ENCODE measurements at places on chromosomes 5 and 9. TPM values are rescaled to one million over a fixed set of nuclear protein-coding genes. Genes with fewer than 3 reads are reported as not detected.

The ANGPTL2 gene
- not detected for polyA plus RNA-seq

GRCh38 chr5:139882316-139882715 lies 86.7 kb downstream of the PSD2 start:
- DNase-seq, result no peak

DNA sequence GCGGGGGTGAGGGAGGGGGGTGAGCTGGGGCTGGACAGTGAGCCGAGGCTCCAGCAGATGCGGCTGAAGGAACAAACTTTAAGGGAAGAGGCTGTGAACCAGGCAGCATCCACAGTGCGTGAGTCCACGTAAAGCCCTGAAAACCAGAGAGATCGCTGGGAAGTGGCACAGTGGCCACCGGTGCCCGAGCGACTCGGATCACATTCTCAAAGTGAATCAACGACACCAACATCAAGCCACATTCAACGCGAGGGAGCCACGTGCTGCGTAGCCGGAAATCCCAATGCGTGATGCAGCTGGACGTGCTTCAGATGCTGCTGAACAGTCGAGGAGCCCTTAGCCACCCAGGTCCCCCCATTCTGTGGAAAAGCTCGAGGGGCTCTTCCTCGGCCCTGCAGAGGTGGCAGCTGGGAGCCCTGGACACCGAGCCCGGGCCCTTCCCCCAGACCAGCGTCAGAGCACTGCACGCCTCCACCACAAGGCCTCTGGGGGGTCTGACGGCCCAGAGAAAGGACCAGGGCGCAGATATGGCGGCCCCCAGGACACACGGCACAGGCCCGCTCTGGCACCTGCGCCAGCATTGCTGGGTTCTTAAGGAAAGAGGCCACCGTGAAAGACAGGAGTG lies 53.7 kb upstream of the EXOC3 start:
- no peak for DNase-seq

GRCh38 chr5:174236070-174236469 lies 190.6 kb downstream of the NSG2 start:
- no peak for DNase-seq

- no peak for DNase-seq
These were observed 49.7 kb upstream of the TEX48 start for GRCh38 chr9:114731701-114732100.

DNA sequence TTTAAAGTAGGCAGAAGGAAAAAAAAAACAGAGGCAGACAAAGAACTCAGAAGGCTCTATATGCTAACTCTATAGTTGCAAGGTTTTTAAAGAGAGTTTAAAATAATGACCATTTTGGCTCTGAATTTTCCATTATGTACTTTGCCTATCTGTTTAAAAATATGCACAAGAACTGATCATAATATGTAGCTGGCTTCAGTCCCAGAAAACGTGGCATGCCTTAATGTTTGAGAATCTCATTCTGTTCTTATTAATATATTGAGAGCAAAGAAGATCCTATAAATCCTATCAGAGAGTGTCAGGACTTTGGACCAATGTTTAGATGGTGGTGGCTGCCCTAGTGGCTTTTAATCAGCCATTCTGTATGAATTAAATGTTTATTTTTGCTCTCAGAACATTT lies 121.5 kb downstream of the JMY start:
- DNase-seq, result no peak

The SH3TC2 gene
- not detected for polyA plus RNA-seq

DNA sequence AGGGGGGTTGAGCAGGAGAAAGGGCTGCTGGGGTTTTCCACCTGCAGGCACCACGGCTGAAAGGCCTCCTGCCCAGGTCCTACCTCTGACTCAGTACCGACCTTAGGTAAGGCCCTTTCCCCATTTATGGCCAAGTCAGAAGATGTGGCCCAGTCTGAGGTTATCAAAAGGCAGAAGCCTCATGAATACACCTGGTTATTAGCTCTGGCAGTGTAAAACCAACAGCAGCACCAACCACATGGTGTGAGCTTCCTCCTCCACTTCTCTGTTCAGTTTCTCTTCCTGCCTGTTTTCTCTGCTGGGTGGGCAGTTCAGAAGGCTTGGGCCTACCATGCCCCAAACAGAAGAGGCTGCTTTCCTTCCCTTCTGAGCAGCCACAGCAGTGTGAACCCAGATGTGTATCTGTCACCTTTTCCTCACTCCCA lies 86.9 kb downstream of the UGCG start:
- no peak for DNase-seq

DNA sequence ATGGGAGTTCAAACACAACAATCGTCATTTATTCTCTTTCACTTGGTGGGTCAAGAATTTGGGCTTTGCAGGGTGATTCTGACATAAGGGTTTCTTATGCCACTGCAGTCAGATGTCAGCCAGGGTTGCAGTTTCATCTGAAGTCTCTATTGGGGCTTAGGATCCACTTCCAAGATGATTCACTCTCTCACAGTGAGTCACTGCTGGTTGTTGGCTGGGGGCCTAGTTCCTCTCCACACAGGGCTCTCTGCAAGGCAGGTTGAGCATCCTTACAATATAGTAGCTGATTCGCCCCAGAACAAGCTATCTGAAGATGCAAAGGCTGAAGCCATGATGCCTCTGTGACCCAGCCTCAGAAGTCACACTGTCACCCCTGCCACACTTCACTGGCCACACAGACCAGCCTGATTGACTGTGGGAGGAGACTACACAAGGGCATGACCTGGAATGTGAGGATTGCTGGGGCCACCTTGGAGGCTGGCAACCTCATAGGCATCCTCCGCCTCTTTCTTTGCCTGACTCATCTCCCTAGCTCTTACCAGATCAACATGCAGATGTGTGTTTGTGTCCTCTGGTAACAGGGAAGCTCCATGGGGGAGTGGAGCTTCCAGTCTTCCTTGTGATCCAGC lies 4.5 kb upstream of the CARD19 start:
- no peak for DNase-seq

- DNase-seq, result no peak
These were observed 114.8 kb downstream of the RGS3 start for GRCh38 chr9:113578279-113578865.

GRCh38 chr5:172939071-172939470 lies 20.2 kb upstream of the RPL26L1 start:
- DNase-seq, result no peak

DNA sequence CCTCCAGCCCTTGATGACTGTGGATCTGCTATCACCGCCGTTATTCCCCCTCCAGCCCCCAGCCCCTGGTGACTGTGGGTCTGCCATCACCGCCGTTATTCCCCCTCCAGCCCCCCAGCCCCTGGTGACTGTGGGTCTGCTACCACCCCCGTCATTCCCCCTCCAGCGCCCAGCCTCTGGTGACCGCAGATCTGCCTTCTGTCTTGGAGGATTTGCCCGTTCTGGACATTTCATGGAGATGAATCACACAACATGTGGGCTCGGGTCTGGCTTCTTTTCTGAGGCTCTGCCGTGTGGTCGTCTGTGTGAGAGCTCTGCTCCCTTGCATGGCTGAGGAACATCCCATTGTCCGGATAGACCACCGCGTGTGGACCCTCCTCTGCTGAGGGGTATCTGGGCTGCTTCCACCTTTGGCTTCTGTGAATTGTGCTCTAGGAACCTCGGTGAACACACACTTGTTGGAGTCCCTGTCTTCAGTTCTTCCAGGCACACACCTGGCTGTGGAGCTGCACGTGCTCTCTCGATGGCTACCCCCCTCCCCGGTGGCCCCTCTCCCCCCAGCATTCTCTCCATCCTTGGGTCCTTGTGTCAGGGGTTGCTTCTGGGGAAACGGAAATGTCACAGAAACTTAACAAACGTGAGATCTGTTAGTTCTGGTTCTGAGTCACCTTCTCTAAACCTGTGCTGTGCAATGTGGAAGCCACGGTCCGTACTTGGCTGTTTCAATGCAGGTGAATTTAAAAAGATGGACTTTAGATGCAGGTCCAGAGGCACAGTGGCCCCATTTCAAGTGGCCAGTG lies 105.3 kb upstream of the COL5A1 start:
- DNase-seq, result no peak

DNA sequence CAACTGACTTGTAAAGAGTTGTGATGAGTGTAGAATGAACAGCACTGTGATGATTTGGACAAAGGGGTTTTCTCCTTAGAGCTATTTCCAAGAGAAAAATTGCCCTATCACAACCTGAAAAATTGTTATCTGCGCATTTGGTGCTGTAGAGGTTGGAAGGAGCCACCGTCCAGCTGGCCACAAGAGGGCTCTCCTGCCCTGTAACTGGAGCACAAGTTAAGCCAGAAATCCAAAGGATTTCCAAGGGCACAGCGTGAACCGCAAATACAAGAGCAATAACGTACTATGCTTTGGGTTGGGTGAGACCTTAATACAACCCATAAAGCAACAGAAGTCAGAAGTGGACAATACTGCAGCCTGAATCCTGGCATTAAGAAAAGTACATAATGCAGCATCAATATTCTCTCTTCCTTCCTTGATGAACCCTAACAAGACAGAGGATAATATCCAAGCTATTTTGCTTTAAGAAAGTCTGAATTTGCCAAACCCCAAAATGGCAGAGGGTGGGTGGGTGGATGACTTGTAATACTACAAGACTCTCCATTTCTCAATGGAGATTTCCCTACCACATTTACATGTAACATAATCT lies 56.8 kb upstream of the SMIM32 start:
- DNase-seq, result no peak

The SPINK13 gene
- not detected for polyA plus RNA-seq

- no peak for DNase-seq
These were observed 38.3 kb upstream of the ZFYVE16 start for GRCh38 chr5:80369521-80369920.

GRCh38 chr9:3492214-3492613 lies 33.6 kb downstream of the RFX3 start:
- no peak for DNase-seq

The SLC2A8 gene
- not detected for polyA plus RNA-seq

DNA sequence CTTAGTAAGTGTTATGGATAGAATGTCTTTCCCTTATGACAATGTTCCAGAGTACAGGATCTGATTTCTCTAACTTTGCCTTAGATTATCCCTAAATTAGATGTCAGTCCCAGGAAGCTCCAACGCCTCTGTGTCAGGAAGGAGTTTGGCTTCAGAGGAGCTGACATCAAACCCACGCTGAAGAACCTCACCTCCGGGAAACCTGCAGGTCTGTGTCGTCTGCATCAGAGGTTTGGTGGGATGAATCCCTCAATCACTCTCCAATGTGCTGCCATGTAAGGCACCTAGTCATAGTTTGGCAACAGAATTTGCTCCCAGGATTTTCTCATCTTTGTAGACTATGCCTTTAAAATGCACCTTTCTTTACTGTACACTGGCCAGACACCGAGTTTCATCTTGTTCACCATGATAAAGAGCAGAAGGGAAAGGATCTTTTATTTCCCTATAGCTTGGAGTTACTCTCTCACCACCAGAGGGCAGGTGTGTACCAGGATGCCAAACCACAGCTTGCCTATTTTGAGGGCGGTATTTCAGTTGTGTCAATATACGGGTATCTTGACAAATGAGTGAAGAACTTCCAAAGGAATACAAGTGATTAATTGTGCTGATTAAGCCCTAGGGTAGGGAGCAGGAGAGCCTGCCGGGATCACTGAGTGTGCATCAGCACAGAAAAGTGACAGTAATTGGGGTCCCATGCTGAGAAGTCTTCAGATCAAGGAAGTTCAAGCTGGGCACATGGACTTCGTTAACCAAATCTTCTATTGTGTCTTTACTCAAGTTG lies 23.4 kb downstream of the MINAR2 start:
- DNase-seq, result no peak

GRCh38 chr5:157198277-157198986 lies 17.8 kb downstream of the ITK start:
- no peak for DNase-seq

- no peak for DNase-seq
These were observed 242.0 kb downstream of the YTHDC2 start for GRCh38 chr5:113755516-113755915.

GRCh38 chr5:40678460-40679147 lies 1.1 kb upstream of the PTGER4 start:
- no peak for DNase-seq

GRCh38 chr5:90446961-90447360 lies 27.6 kb downstream of the MBLAC2 start:
- DNase-seq, result no peak

DNA sequence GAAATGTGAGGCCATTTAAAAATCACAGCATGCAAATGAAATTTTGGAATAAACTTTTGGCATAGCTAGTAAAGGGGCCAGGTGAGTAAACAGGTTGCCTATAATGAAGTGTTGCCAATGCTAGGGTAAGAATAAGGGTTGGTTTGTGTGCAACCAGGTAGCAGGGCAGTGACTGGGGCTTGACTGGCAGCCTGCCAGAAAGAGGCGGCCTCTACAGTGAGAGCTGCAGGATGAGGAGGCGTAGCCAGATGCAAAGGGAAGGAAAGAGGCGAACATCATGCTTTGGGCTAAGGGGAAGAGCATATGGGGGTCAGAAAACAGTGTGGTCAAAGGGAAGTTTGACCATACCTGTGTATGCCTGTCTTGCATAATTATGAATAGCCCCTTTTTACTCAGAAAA lies 70.6 kb downstream of the MAST4 start:
- DNase-seq, result no peak

The TEX48 gene
- not detected for polyA plus RNA-seq

DNA sequence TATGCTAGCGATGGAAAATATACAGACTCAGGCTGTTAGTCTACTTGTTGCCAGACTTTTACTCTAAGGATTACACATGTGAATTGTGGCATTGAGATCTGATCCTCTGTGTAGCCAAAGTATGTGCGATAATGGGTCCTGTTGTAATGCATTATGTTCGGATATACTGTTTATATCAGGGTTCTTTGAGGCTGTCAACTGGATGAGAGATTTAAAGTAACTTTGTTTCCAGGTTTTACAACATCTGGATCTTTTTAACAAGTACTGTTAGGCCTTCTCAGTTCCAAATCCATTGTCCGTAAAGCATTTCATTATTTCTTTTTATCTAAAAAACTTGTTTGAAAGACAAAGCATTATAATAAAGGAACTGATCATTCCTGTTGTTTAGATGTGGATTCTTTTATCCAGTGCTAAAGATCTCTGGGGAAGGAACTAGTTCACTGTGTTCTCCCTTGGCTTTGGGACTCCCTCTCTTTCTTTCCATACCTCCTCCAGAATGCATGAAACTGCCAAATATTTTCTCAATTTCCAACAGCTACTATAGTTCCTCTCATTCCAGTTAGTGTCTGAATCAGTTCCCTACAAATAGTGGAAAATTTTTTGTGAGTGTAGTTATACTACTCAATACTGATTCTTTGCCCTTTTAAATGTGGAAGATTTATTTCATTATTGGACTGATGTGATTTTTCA lies 68.8 kb downstream of the HACD4 start:
- no peak for DNase-seq

The CARD9 gene
- 0.18 TPM for polyA plus RNA-seq

DNA sequence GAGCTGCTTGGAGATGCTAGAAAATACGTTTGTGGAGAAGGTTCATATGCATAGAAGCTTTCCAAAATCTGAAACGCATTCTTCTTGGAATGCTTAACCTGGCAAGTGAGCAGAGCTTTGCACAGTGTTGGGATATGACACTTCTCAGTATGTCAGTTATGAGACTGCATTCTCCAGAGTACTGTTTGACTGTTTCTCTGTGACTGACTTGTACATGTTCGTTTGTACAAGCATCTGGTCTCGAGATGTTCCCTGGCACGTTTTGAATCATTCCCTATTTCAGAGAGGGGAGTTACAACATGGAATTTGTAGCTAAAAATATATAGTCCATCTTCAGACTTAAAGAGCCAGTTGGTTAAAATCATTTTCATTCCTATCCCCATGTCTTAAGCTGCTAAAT lies 272.4 kb downstream of the ARRDC3 start:
- no peak for DNase-seq
